ENCODE measurements at places on chromosomes 6 and 20.

DNA sequence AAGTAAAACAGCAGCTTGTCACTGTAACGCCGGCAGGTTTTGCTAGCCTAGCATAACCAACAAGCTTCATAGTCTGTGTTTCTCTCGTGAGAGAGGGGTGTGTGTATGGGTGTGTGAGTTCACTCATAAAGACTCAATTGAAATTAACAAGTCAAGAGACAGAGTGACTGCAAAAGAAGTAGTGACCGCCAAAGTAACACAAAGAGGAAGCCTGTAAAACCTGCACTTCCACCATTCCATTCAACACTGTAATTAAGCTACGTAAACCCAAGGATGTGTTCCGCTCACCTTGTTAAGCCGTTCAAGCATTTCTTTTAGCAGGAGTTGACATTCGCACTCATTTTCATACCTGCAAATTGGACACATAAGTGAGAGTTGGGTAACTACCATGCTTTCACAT, 6.6 kb downstream of the BFSP1 start:
- no peak for DNase-seq

- no peak for DNase-seq
These were observed 200.9 kb downstream of the EDN1 start for GRCh38 chr6:12490904-12491571.

DNA sequence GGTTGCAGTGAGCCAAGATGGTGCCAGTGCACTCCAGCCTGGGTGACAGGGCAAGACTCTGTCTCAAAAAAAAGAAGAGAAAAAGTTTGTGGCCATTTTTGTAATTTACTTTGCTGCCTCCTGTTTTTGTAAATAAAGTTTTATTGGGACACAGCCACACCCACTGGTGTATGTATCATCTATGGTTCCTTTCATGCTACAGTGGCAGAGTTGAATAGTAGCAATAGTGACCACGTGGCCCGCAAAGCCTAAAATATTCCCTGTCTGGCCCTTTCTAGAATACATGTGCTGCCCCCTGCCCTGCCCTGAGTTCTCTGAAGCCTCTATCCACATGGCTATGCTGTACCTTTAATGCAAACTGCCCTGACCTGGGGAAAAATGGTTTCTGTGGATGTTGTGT, 75.3 kb upstream of the ZNF133 start:
- DNase-seq: no peak

- DNase-seq: no peak
These were observed 41.9 kb downstream of the KCTD20 start for GRCh38 chr6:36484736-36485135.

- no peak for DNase-seq
These were observed 1.2 kb downstream of the NKX2-2 start for GRCh38 chr20:21512634-21513180.

- DNase-seq: no peak
These were observed 226.2 kb upstream of the MARCKS start for GRCh38 chr6:113630738-113631535.

GRCh38 chr6:53048431-53049195, 16.6 kb upstream of the FBXO9 start:
- DNase-seq: no peak

Data from NCI-H748 treated with DMSO at 0.1 percent for 48 hours (cell line).